NCI-H187 treated with DMSO at 0.1 percent for 48 hours (cell line): ENCODE measurements at places on chromosomes 7 and 10.

DNA sequence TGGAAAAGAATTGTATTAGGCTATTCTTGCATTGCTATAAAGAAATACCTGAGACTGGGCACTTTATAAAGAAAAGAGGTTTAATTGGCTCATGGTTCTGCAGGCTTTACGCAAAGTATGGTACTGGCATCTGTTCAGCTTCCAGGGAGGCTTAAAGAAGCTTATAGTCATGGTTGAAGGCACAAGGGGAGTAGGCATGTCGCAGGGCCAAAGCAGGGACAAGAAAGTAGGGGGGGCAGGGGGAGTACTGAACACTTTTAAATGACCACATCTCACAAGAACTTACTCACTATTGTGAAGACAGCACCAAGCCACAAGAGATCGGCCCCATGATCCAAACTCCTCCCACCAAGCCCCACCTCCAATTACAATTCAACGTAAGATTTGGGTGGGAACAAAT is 152.5 kb upstream of the PHF14 start:
- no peak for DNase-seq

DNA sequence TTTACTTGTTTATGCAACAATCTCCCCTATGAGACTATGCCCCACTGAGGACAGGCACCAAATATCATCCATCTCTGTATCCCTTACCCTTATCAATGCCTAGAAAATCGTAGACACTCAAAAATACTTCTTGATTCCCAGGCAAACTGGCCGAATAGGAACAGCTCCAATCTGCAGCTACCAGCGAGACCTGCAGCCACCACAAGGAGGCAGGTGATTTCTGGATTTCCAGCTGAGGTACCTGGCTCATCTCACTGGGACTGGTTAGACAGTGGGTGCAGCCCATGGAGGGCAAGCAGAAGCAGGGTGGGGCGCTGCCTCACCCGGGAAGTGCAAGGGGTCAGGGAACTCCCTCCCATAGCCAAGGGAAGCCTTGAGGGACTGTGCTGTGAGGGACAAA is 10.8 kb upstream of the PPP1R3C start:
- DNase-seq, result no peak

- no peak for DNase-seq
Observed at GRCh38 chr7:135684136-135684535, 21.8 kb downstream of the STMP1 start.

DNA sequence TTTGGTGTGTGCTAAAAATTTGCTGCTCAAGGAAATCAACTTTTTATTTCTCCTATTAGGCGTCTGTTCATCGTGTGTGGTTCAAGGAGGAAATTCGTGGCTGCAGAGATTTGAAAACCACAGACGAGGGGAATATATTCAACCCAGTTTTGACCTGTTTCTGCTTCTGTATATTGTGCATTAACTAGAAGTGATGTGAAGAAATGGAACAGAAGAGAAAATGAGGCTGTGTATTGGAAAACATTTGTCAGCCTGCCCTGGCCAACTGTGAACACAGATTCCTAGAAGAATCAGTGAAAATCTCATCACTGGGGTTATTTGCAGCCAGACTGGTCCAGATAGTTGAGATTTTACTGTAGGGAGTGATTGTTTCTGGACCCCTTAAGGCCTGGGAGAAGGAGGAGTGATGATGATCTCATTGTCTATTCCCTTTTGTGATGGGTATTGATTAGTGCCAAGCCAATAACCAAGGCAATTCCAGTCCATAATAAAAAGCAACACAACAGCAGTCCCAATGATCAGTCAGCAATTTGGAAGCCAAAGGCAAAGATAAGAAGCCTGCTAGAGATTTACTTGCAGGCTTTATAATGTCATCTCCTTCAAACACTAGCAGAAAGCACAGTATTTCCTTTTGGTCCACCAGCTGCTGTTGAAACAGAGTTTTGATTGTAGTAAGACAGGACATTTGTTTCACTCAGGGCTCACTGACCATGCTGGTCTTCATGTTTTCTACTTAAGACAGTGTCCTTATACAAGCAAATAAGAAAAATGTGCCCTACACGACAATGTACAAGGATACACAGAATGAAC is 339.4 kb downstream of the PRPF18 start:
- DNase-seq, result no peak

DNA sequence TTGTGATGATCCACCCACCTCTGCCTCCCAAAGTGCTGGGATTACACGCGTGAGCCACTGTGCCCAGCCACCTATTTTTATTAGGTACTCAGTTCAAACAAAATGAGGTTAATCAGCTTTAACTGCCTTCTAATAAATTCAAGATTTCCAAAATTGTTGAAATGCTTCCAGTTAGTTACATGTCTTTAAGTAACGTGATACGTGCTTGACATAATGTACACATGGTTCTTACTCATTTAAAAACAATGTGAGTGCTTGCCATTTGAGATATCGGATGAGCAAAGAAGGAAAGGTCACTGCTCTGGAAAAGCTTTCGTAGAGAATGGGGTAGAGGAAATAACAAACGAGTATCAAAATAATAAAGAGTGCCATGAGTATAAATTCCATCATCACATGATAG is 83.6 kb downstream of the KMT2E start:
- DNase-seq, result no peak

GRCh38 chr7:150727381-150727780 is 9.8 kb upstream of the GIMAP5 start:
- no peak for DNase-seq

DNA sequence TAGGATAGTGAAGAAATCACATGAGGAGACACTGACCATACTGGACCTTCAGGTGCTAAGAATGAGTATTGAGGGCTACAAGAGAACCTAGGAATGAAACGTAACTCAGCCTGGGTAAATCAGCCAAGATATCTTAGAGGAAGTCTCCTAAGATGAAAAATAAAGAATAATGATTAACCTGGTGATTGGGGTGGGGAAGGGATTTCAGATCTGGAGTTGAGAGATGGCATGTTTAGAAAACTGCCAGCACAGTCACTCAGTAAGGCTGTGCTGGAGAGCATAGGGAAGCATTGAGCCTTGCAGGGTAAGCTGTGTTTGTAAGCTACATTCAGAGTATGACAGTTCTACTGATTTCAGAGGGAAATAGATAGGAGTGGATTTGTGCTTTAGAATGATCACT is 1.9 kb upstream of the MALRD1 start:
- DNase-seq, result no peak

GRCh38 chr10:84548869-84549268 is 220.5 kb downstream of the CCSER2 start:
- no peak for DNase-seq
